Upper lobe of left lung (tissue), 6 donors: ENCODE measurements at places on chromosomes 4 and X.

DNA sequence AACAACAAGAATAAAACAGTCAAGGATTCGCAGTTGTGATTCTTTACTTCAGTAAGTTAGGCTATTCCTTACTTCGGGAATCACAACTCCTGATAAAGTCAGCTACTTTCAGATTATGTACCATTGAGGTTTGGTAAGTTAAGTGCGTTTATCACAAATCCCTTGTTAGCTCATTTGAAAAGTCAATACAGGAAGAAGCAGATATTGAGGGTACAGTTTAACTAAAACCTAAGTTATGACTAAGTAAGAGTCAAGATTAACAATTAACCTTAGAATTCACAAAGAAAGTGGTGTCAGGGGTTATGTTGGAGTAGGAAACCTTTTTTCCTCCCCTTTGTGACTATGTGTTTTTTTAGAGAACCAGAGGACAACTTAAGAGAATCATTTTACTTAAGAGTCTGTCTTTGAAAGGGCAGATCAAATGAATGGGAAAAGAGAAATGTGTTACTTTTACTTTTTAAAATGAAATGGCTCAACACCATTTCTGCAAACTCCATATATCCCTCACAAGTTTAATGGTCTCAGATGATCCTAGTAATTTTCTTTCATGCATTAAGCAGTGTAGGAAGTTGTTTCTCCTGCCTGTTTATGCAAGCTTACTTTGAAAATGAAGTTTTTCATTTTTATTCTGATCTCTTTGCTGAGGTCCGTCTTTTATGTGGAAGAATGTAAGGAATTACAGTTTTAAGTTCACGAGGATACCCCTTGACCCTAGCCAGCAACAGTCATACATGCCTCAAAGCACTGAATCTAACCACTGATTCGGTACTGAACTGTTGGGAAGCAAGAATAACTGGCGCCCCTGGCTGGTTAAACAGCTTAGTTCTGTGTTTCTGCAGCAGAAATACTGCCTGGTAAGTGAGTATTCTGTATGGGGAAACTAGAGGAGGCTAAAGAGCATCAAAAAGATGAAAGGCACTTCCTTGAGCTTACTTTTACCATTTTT, 211.7 kb downstream of the SLC4A4 start:
- peaks cover 4% of the 10 kb centered on the region for H3K36me3 ChIP-seq
- H3K27me3 ChIP-seq: no peaks in the 10 kb centered on the region
- no peak for DNase-seq
- H3K4me1 ChIP-seq: peaks cover 5% of the 10 kb centered on the region

- no peak overlapping the region for H3K27ac ChIP-seq
- H3K27me3 ChIP-seq: no peaks in the 10 kb centered on the region
- peak; percentile 17 for DNase-seq
- no peaks in the 10 kb centered on the region for H3K4me1 ChIP-seq
- no peak overlapping the region for H3K4me3 ChIP-seq
Observed at GRCh38 chr4:45172636-45173035, 446.3 kb upstream of the GNPDA2 start.

DNA sequence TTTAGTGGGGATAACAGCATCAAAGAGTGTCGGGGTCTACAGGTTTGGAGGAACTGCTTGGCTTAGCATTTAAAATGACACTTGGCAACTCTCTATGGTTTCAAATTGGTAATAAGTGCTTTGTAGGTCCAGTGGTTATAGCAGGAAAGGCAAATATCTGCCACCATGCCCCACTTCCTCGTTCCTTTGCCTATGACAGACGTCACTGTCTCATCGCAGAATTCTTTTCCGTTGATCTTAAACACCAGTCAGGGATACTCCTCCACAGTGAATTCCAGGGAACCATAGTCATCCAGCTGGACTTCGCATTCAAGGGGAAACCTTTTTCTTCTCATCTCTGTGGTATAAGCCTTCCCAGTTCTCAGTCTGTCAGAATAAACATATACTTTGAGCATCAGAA, 319.1 kb downstream of the GPAT3 start:
- no peaks in the 10 kb centered on the region for H3K36me3 ChIP-seq
- DNase-seq: no peak
- H3K27me3 ChIP-seq: no peaks in the 10 kb centered on the region
- H3K27ac ChIP-seq: no peak overlapping the region
- no peak overlapping the region for H3K4me3 ChIP-seq

GRCh38 chr4:85861064-85861765, 386.3 kb downstream of the ARHGAP24 start:
- DNase-seq: no peak
- H3K4me1 ChIP-seq: no peaks in the 10 kb centered on the region
- no peaks in the 10 kb centered on the region for H3K36me3 ChIP-seq
- no peaks in the 10 kb centered on the region for H3K27me3 ChIP-seq

DNA sequence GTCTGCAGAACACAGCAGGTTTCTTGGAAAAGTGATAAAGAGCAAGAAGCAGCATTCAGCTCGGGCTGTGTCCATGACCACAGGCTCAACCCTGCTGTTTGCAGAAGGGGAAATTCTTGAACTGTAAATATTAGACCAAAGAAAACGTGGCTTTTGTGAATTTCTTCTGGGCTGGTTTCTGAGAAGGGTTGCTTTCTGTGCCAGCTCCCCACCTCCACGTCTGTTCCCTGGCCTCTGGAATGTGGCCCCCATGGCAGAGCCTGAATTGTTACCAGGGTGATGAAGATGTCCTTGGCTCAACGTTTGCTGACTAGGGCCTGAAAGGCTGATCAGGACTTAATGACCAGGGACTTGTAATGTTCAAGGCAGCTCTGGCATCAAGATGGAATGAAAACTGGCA, 116.0 kb downstream of the CPEB2 start:
- no peaks in the 10 kb centered on the region for H3K36me3 ChIP-seq
- no peak for DNase-seq
- H3K27ac ChIP-seq: no peak overlapping the region
- no peaks in the 10 kb centered on the region for H3K27me3 ChIP-seq

- H3K36me3 ChIP-seq: no peaks in the 10 kb centered on the region
- DNase-seq: no peak
- peak overlapping the region; percentile 40 for H3K27ac ChIP-seq
- peaks cover 11% of the 10 kb centered on the region for H3K4me1 ChIP-seq
- no peaks in the 10 kb centered on the region for H3K27me3 ChIP-seq
Observed at GRCh38 chr4:123443401-123444289, 47.0 kb downstream of the SPRY1 start.

GRCh38 chrX:46208225-46208854, 336.9 kb downstream of the ZNF674 start:
- H3K4me1 ChIP-seq: no peaks in the 10 kb centered on the region
- no peak for DNase-seq
- no peak overlapping the region for H3K27ac ChIP-seq

DNA sequence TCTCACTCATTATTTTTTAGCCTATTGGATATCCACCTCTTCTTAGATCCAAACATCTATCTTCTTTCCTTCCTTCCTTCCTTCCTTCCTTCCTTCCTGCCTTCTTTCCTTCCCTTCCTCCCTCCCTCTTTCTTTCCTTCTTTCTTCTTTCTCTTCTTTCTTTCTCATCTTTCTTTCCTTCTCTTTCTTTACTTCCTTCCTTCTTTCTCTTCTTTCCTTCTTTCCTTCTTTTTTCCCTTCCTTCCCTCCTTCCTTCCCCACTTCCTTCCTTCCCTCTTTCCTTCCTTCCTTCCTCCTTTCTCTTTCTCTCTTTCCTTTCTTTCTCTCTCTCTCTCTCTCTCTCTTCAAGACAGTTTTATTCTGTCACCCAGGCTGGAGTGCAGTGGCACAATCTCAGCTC, 1239.8 kb downstream of the PCDH7 start:
- H3K4me3 ChIP-seq: no peak overlapping the region
- no peak overlapping the region for H3K27ac ChIP-seq
- H3K27me3 ChIP-seq: no peaks in the 10 kb centered on the region

- no peaks in the 10 kb centered on the region for H3K27me3 ChIP-seq
- no peaks in the 10 kb centered on the region for H3K36me3 ChIP-seq
- no peaks in the 10 kb centered on the region for H3K4me1 ChIP-seq
- no peak for DNase-seq
- no peak overlapping the region for H3K27ac ChIP-seq
- H3K4me3 ChIP-seq: no peak overlapping the region
Observed at GRCh38 chrX:98931216-98931615, 1478.9 kb downstream of the PCDH19 start.

GRCh38 chrX:23783589-23784469, 856 bp downstream of the SAT1 start:
- DNase-seq: no peak
- H3K36me3 ChIP-seq: no peaks in the 10 kb centered on the region
- peak overlapping the region; percentile 97 for H3K27ac ChIP-seq
- H3K27me3 ChIP-seq: no peaks in the 10 kb centered on the region
- H3K4me1 ChIP-seq: no peaks in the 10 kb centered on the region

DNA sequence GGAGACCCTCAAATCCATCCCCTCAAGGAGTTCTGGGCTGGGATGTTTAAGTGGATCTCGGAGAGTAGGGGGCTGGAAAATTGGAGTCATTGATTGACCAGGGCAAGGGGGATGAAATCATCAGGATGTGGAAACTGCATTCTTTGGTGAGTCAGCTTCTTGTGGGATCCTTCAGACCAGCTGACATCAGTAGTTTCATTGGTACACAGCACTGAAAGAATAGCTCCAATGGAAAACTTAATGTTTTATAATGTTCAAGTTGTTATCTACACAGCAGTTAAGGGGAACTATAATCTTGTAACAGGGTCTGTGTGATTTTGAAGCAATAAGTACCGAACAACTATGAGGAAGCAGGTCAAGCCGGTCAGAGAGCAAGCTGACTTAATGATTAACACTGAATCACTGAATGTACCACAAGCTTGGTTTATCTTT, 506.1 kb downstream of the RPA4 start:
- no peaks in the 10 kb centered on the region for H3K27me3 ChIP-seq
- H3K4me3 ChIP-seq: no peak overlapping the region
- no peak overlapping the region for H3K27ac ChIP-seq
- H3K4me1 ChIP-seq: no peaks in the 10 kb centered on the region
- H3K36me3 ChIP-seq: no peaks in the 10 kb centered on the region

- no peak overlapping the region for H3K4me3 ChIP-seq
- H3K27me3 ChIP-seq: no peaks in the 10 kb centered on the region
- no peaks in the 10 kb centered on the region for H3K4me1 ChIP-seq
- H3K36me3 ChIP-seq: no peaks in the 10 kb centered on the region
- no peak for DNase-seq
- no peak overlapping the region for H3K27ac ChIP-seq
Observed at GRCh38 chr4:61301271-61301670, 101.1 kb downstream of the ADGRL3 start.

DNA sequence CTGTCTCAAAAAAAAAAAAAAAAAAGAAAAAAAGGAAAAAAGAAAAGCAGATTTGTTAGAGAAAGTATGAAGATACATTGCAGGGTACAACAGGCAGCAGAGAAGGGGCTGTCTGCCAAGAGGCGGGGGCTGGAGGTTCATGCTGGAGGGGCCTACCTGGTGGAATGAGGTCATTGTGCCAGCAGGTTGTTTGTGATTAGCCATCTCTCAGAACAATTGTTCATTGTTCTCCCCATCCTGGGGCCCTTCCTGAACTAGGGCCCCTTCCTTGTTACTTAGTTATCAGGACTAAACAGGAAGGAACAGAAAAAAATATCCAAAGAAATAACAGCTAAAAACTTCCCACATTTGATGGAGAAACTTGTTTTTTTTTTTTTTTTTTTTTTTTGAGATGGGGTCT, 14.0 kb upstream of the GPKOW start:
- H3K27ac ChIP-seq: no peak overlapping the region
- H3K4me1 ChIP-seq: no peaks in the 10 kb centered on the region
- no peak for DNase-seq
- no peaks in the 10 kb centered on the region for H3K27me3 ChIP-seq
- H3K36me3 ChIP-seq: no peaks in the 10 kb centered on the region

GRCh38 chrX:151488677-151489076, 74.8 kb upstream of the PASD1 start:
- DNase-seq: no peak
- no peak overlapping the region for H3K4me3 ChIP-seq
- H3K4me1 ChIP-seq: no peaks in the 10 kb centered on the region
- no peaks in the 10 kb centered on the region for H3K27me3 ChIP-seq

GRCh38 chr4:149549911-149550310, 265.7 kb downstream of the IQCM start:
- H3K27ac ChIP-seq: no peak overlapping the region
- no peak for DNase-seq
- no peaks in the 10 kb centered on the region for H3K27me3 ChIP-seq
- H3K4me3 ChIP-seq: no peak overlapping the region
- no peaks in the 10 kb centered on the region for H3K4me1 ChIP-seq

GRCh38 chr4:157674699-157675098, 454.2 kb downstream of the GRIA2 start:
- H3K27me3 ChIP-seq: no peaks in the 10 kb centered on the region
- H3K27ac ChIP-seq: no peak overlapping the region
- no peaks in the 10 kb centered on the region for H3K4me1 ChIP-seq
- no peak for DNase-seq
- no peak overlapping the region for H3K4me3 ChIP-seq

GRCh38 chr4:176186067-176186466, 9.3 kb downstream of the SPATA4 start:
- no peaks in the 10 kb centered on the region for H3K36me3 ChIP-seq
- no peak overlapping the region for H3K27ac ChIP-seq
- DNase-seq: no peak
- H3K4me3 ChIP-seq: no peak overlapping the region

GRCh38 chr4:184762100-184762499, 28.2 kb upstream of the CENPU start:
- H3K4me3 ChIP-seq: no peak overlapping the region
- H3K27me3 ChIP-seq: no peaks in the 10 kb centered on the region
- peaks cover 92% of the 10 kb centered on the region for H3K36me3 ChIP-seq
- no peaks in the 10 kb centered on the region for H3K4me1 ChIP-seq
- H3K27ac ChIP-seq: no peak overlapping the region
